ENCODE measurements at places on chromosomes 4 and X.

- no peak for DNase-seq
Measured at GRCh38 chr4:100486496-100486895, 31.3 kb downstream of the EMCN start.

- no peak for DNase-seq
Measured at GRCh38 chr4:78197947-78198346, 140.8 kb downstream of the FRAS1 start.

DNA sequence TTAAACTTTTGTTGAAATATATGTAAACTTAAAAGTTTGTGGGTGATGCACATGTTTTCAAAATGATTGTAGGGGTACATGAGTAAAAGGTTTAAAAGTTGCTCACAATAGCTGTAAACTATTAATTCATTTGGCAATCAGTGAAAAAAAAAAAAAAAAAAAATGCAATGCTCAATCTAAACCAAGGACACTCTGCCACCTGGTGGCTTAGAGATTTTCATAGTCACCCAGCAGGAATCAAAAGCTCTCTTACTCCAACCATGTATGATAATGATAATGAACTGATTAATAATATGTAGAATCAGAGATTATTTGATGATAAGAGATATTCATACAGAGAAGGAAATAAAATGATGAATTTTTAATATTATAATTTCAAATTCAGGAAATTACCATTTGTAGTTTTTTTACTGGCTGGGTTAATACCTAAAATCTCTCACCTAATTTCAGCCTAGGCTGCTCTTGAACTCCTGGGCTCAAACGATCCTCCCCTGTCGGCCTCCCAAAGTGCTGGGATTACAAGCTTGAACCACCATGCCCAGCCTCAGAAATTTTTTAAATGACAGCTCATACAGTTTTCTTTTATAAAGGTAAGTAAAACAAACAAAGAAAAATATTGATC is 46.9 kb upstream of the SLC25A4 start:
- no peak for DNase-seq

GRCh38 chr4:2045518-2045951 is 13.6 kb upstream of the NAT8L start:
- DNase-seq = peak; percentile 79

DNA sequence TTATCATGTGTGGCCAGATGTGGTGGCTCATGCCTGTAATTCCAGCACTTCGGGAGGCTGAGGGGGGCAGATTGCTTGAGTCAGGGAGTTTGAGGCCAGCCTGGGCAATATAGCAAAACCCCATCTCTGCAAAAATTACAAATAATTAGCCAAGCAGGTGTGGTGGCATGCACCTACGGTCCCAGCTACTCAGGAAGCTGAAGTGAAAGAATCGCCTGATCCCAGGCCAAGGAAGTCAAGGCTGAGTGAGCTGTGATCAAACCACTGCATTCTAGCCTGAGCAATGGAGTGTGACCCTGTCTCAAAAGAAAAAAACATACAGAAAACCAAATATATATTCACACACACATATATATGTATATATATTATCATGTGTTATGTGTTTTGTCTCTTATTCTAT is 15.0 kb downstream of the APELA start:
- no peak for DNase-seq

DNA sequence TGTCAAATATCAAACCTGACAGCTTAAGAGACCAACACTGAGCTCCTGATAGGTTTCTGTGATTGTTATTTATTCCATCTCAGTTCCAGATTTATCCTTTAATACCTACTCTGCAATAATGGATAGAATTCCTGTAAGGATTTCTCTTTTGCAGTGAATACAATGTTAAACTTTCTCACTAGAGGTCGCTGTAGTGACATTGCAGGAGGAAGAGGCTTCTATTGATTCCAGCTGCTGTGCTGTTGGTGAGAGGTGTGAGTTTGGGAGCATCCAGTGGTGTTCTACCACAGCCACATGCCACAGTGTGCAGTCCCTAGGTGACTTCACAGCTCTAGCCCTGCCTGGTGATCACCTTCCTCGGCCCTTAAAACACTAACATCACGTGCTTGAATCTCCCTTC is 34.6 kb upstream of the DCAF8L2 start:
- DNase-seq = no peak

GRCh38 chr4:142222127-142222526 is 585.7 kb downstream of the IL15 start:
- no peak for DNase-seq

GRCh38 chr4:77454858-77455257 is 150.8 kb upstream of the CXCL13 start:
- no peak for DNase-seq

- DNase-seq = no peak
Measured at GRCh38 chrX:30713061-30713525, 59.9 kb downstream of the GK start.

GRCh38 chrX:65644621-65645289 is 22.7 kb upstream of the MSN start:
- DNase-seq = peak; percentile 91

- no peak for DNase-seq
Measured at GRCh38 chr4:184782731-184783373, 42.9 kb downstream of the ACSL1 start.

DNA sequence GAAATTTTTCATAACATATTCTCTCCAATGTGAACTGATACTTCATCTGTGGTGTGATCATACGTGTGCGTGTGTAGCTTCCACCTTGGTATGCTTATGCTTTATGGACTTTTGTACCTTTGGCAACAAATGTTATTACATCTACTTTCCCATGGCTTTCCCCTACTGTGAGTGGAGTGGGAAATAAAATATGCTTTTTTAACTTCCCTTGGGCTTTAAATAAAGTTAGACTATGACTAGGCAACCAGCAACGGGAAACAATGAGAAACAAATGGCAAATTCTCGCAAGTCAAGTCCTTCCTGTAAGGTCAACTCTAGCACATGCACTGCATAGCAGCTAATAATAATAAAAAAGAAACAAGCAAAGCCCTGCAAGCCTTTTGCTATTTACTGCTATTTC is 205.0 kb upstream of the PDE5A start:
- no peak for DNase-seq

GRCh38 chr4:40264995-40265909 is 68.4 kb downstream of the RHOH start:
- no peak for DNase-seq

GRCh38 chr4:57125996-57126395 is 15.8 kb upstream of the IGFBP7 start:
- DNase-seq = no peak

GRCh38 chr4:152259866-152260265 is 276.0 kb downstream of the FBXW7 start:
- no peak for DNase-seq

DNA sequence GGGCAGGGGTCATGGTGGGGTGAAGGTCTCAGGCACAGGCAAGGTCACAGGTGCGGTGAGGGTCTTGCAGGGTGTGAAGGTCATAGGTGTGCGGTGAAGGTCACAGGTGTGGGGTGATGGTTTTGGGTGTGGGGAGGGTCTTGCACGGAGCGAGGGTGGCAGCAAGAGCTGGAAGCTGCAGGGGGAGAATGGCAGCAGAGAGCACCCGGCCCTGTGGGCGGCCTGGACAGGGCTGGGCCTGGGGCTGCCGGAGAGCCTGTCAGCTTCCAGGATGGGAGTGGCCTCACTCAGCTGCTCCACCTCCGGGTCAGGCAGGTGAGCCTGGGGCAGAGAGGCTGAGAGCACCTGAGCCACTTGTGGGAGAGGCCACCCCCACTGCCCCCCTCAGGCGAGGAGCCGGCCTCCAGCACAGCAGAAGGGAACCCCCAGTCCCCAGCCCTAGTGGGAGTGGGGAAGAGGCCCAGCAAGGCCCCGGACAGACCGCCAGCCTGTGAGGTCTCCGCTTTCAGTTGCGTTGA is 1.5 kb downstream of the MSANTD1 start:
- no peak for DNase-seq

- DNase-seq = no peak
Measured at GRCh38 chrX:63361494-63361893, 10.4 kb upstream of the SPIN4 start.

GRCh38 chr4:171117457-171117856 is 695.7 kb upstream of the GALNTL6 start:
- DNase-seq = no peak

DNA sequence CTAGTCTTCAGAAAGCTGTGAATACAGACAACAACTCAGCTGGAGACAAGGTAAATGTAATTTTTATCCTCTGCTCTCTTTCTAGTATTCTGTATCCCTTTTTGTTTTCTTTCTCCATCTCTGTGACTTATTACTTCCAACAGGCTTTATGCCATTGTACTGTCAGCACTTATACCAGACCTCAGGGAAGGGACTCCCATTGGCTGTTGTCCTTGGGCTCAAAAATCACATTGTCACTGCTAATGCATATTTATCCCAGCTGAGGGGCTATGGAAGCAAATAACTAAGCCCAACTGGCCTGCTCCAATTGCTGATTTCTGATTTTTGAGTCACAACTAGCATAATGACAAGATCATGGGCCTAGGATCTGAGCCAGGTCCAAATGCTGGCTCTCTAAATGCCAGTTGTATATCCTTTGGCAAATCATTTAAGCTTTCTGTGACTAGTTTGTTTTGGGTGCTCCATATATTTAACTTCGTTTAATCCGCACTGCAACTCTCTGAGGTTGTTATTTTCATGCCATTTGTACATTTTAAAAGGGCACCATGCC is 395.1 kb upstream of the GNPDA2 start:
- no peak for DNase-seq

DNA sequence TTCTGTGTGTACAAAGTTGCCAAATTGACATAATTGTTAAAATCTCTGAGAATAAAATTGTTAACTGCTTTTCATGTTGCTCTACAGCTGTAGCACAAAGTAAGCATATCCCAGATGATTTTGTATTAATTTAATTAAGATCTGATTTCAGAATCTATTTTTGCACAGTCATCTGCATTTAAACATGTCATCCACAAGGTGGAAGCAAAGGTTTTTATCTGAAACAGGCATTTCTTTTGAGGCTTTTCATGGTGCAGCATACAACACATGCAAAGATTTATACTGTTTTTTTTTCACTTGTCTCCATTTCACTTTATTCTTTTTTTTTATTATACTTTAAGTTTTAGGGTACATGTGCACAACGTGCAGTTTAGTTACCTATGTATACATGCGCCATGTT is 51.2 kb downstream of the GC start:
- no peak for DNase-seq

DNA sequence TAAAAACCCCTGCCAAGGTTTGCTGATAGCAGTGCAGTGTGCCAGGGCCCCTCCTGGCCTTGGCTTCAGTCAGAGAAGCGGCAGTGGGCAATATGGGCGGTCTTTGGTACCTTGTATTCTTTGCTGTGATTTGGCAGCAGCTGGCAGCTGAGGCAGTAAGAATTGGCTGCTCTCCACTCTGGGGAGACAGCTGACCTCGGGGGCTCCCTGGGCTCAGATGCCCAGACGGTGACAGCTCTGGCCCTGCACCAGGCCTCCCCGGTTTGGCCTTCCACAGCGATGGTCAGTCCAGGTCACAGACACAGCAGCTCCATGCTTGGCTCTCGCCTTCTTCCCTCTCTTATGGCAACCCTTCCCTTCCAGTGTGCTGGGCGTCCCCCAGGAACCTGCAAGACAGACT is 330.9 kb downstream of the BCOR start:
- DNase-seq = no peak

DNA sequence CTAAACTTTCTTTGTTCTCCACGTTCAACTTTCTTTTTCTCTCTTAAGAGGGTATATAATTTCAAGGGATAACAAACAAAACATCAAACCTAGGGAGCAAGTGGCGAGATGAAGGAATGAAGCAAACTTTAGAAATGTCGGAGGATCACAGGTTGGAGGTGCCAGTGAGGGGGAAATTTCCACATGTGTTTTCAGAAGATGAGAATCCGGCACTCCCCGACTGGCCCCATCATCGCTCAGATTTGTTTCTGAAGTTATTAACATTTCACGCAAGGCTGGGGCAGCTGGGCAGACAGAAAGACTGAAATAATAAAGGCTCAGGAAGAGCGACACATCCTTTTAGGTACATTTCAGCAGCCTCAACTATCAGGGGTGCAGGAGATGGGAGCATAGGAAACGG is 134.9 kb downstream of the SMIM20 start:
- DNase-seq = no peak

DNA sequence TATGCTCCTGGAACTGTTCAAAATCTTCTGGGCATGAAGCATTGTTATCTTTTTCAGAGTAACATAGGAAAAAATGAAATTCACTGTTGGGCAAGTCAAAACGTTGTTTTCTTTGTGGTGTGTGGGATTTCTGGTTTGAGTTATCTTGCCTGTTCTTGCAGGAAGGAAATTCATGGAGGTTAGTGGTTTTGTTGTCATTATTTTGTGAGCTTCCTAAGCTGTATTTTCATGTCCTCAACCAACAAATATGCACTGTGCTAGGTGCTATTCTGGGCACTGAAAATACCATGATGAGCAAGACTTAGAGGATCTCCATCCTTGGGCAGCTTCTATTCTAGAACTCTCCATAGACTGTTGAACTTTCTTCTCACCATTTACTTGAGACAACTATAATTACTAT is 16.9 kb downstream of the SPINK2 start:
- no peak for DNase-seq

- DNase-seq = no peak
Measured at GRCh38 chr4:60805500-60806313, 394.4 kb upstream of the ADGRL3 start.

DNA sequence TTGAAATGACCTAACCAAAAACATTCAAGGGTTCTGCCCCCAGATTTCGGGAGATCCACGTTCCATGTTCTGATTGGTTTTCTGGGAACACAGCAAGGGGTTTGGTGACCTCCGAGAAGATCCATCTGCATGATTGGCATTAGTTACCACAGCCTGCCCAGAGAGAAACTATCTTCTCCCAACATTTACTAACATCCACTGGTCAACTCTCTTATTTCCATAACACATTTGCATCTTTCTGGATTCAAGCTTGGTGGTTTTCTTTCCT is 15.6 kb downstream of the SHOX start:
- no peak for DNase-seq

DNA sequence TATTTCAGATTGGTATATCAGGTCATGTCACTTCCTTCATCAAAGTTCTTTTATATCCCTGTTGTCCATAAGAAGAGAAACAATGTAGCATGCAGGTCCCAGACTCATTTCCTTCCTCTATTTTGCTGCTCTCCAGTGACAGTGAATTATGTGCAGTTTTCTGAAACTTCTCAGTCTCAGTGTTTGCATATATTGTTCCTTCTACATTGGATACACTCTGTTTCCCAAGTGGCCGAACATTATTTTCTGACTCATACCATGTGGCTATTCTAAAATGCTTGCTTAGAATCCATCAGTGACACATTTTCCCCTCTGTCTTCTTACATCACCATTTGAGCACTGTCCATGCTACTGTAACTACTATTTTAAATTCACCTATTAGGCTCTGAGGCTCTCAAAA is 305.7 kb downstream of the PDHA2 start:
- no peak for DNase-seq

GRCh38 chr4:45876235-45876890 is 247.5 kb downstream of the GABRG1 start:
- DNase-seq = no peak

DNA sequence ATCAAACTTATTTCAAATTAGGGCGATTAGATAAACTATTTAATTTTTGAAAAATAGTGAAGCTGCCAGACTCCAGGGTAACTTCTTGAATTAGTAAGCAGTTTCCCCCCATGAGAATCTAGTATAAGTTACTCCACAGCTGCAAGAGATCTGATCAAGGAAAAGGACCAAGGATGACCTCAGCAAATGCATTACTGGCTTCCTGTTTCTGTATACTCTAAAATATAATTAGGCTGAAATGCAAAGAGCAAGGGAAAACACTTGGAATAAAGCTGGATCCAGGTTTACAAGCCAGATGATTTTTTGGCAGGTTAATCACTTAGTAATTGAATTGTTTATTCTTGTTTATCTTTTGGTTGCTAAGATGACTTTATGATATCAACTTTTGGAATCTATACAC is 13.4 kb upstream of the P2RY10 start:
- no peak for DNase-seq
